Frontal cortex (tissue), 4 donors: ENCODE measurements at places on chromosomes 1 and 21. TPM values are rescaled to one million over a fixed set of nuclear protein-coding genes. Genes with fewer than 3 reads are reported as not detected.

KRTAP19-1 gene
- not detected for total RNA-seq

GJA4 gene
- 3.3 TPM for total RNA-seq

AK5 gene
- total RNA-seq: 40.4 TPM

EDARADD gene
- total RNA-seq: 3.7 TPM

CYP2J2 gene
- total RNA-seq: 0.82 TPM

FYB2 gene
- total RNA-seq: under 0.01 TPM

KIF26B gene
- 11.4 TPM for total RNA-seq

DRAXIN gene
- 137 TPM for total RNA-seq
